ENCODE measurements at places on chromosomes 3 and 15.

DNA sequence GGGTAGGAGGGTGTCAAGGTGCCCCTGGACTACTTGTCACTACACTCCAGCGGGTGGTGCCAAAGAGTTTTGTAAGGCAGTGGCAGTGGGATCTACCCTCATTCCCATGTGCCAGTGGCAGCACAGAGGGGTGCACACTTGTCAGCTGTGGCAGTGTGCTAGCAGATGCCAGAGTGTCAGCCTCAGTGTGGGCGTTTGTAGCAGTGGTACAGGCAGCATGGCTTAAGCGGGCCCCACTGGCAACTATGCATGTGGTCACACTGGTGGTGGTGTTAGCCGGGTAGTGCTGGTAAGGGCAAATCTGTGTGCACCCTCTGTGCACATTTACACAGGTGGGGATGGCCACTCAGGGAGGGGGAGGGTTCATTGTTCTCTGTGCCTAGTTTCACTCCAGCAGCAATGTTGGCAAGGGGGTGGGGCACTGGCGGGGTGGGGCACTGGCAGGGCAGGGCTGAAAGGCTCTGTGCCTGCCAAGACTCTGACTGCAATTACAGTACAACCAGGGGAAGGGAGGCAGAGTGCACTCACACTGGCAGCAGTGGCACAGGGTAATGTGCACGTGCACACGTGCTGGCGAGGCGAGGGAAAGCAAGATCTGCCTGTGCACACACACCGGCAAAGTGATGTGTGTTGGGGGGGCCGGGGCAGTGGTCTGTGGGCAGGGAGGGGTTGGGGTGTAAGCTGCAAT, 31.8 kb downstream of the MYO9A start:
- no peak for DNase-seq

DNA sequence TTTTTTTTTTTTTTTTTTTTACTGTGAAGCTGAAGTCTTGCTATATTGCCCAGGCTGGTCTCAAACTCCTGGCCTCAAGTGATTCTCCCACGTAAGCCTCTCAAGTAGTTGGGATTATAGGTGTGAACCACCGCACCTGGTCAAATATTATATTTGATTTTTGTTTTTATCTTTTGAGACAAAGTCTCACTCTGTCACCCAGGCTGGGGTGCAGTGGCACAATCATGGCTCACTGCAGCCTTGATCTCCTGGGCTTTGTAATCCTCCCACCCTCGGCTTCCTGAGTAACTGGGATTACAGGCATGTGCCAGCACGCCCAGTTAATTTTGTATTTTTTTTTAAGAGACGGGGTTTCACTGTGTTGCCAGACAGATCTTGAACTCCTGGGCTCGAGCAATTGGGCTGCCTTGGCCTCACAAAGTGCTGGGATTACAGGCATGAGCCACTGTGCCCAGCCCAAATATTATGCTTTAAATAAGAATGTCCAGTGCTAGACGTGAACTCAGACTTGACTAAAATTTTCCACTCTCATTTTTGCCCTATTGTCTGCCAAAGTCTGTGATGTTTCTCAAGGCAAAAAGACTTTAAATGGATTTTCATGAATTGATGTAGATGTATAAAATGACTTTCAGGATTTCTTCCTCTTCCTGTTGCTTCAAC, 33.4 kb upstream of the CRBN start:
- DNase-seq: no peak

DNA sequence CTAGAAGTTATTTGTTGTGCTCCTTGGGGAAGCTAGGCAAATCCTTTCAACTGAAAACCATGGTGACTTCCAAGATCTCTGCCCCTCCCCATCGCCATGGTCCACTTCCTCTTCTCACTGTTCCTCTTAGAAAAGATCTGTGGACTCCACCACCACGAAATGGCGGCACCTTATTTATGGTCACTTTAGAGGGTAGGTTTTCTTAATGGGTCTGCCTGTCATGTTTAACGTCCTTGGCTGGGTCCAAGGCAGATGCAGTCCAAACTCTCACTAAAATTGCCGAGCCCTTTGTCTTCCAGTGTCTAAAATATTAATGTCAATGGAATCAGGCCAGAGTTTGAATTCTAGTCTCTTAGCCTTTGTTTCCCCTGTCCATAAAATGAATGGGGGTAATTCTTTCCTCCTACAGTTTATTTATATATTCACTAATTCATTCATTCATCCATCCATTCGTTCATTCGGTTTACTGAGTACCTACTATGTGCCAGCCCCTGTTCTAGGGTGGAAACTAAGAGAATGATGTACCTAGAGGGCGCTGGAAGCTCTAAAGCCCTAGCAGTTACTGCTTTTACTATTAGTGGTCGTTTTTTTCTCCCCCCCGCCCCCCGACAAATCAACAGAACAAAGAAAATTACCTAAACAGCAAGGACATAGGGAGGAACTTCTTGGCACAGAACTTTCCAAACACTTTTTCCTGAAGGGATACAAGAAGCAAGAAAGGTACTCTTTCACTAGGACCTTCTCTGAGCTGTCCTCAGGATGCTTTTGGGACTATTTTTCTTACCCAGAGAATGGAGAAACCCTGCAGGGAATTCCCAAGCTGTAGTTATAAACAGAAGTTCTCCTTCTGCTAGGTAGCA, 657 bp downstream of the PATL2 start:
- no peak for DNase-seq

- no peak for DNase-seq
These were observed 150.6 kb downstream of the KCNMB2 start for GRCh38 chr3:178686826-178687225.

DNA sequence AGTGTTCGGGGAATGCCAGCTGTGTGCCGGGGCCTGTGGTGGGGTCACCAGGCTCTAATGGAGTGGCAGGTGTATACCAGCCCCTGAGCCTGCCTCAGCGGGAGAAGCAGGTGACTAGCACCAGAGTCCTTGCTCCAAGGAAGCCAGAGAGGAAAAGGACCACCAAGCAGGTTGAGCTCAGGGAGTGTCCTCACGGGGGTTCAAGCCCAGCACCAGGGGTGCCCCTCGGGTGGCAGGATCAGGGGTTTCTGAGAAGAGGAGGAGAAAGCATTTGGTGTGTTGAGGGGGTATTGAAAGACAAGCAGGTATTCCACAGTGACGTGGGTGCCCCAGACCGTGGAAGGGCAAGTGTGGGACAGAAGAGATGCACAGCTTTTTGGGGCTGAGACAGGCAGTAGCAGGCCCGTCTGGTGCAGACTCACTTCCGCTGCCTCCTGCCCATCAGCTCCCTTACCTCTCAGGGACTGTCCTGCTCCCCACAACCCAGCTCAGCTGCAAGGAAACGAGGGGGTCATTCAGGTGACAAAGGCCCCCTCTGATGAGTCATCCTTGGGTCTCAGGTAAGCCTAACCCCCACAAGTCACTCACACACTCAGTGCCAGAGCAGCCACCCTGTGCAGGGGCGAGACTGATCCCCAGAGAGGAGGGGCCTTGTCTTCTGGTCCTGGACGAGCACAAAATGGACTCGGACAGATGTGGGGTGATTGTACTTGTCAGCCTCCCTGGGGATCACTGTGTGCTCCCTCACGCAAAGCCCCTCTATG, 21.4 kb upstream of the POC1A start:
- no peak for DNase-seq

GRCh38 chr15:34336991-34337556, 507 bp downstream of the SLC12A6 start:
- no peak for DNase-seq

DNA sequence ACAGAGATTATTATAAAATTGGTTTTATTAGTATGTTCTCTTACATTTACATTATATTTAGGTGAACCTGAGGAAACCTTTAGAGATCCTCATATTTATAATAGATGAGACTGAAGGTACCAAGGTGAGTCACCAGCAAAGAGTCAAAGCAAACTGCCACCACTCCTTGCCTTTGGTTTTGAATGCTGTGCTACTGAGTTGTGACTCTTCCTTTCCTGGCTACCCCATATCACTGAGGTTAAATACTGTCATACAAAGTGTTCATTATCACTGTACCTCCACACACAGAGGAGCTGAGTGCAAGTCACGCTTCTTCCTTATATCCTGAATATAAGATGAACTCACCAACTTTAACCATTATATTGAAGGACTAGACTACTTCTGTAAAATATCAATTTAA, 168.2 kb downstream of the CBLB start:
- DNase-seq: no peak
